Activated T-helper 2 cell treated with anti-CD3 and anti-CD28 coated beads, Interferon-gamma antibody, Interleukin-2, Interleukin-4, amounts not matched to agents 10 μg/mL and 5 μg/mL and 100 μg/mL, durations not matched to agents 14 hours and 24 hours and 36 hours (primary cell): ENCODE measurements at places on chromosomes 16 and 17. TPM values are rescaled to one million over a fixed set of nuclear protein-coding genes. Genes with fewer than 3 reads are reported as not detected.

Gene MYLK3
- total RNA-seq = 0.25 and 0.32 TPM in 2 replicates

Gene CRYBA1
- not detected in 2 replicates for total RNA-seq

Gene KREMEN2
- 0.09 TPM in 1 of 2 replicates, not detected in the other for total RNA-seq

- DNase-seq = no peak
- H3K27ac ChIP-seq = no peak overlapping the region
- H3K4me3 ChIP-seq = no peak overlapping the region
- no peaks in the 10 kb centered on the region for H3K4me1 ChIP-seq
These were observed 8.1 kb upstream of the EFCAB13 start for GRCh38 chr17:47315451-47316266.

GRCh38 chr17:51647826-51648225 lies 387.5 kb downstream of the UTP18 start:
- H3K27ac ChIP-seq = no peak overlapping the region
- no peaks in the 10 kb centered on the region for H3K4me1 ChIP-seq
- H3K36me3 ChIP-seq = no peaks in the 10 kb centered on the region
- DNase-seq = no peak
- no peak overlapping the region for H3K4me3 ChIP-seq
- no peaks in the 10 kb centered on the region for H3K27me3 ChIP-seq

DNA sequence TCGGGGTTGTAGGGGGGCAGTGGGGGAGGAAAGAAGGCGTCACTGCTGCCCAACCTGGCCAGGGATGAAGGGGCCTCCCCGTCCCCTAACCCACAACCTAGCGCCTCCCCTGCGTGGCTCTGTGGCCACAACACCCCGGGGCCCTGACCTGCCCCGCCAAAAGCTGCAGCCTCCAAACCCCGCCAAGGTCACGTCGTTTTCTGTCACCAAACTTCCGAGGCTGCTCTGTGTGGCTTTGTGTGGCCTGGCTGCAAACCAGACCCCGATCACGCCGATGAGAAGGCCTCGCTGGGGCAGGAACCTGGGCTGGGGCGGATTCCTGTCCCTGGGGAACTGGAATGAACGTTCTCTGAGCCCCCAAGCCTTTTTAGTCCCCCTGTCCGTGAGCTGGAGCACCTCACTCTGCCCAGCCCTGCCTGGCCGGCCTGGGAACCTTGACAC lies 30.5 kb upstream of the CIBAR2 start:
- H3K36me3 ChIP-seq = no peaks in the 10 kb centered on the region
- no peaks in the 10 kb centered on the region for H3K4me1 ChIP-seq
- DNase-seq = no peak
- peaks cover 15% of the 10 kb centered on the region for H3K27me3 ChIP-seq
- no peak overlapping the region for H3K4me3 ChIP-seq

DNA sequence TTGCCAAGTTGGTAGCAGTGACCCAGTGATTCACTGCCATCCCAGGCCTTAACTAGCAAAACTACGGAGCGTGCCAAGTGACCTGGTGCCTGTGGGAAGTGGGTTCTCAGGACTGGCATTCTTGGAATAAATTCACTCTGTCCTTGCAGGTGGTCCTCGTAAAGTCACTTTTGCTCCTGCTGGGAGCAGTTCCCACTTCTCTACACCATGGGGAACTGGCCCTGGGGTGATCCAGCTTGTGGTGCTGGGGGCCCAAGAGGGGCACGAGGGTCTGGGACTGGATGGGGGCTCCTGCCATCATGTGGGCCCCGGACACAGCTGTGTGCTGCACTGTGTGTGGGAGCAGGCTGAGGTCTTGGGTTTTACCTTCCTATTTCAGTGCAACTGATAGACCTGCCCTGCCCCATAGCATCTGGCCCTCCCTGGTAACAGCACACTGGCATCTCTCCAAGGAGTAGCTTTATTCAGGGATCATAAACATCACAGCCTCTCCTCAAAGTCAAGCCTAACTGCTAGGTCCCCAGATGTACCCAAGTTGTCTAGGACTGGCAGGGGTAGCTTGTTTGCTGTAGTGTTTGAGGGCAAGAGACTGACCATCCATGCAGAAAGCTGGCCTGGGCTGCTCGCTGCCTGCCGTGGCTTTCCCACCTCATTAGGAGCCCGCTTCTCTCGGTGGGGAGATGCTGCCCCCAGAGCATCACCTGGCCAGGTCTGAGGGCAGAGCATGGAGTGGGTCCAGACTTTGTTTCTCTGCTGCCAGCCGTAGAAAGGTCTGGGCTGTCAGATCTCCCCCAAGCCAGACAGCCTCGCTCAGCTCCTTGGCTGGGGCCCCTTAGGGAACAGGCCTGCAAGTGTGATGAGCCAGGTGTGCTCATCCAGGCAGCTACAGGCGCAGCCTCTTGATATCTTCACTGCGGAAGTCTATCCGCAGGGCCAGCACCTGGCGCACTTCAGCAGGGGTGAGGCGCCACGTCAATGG lies 26.0 kb downstream of the FCSK start:
- no peaks in the 10 kb centered on the region for H3K27me3 ChIP-seq
- peaks cover 32% of the 10 kb centered on the region for H3K36me3 ChIP-seq
- H3K4me3 ChIP-seq = no peak overlapping the region
- DNase-seq = no peak
- H3K4me1 ChIP-seq = peaks cover 18% of the 10 kb centered on the region

DNA sequence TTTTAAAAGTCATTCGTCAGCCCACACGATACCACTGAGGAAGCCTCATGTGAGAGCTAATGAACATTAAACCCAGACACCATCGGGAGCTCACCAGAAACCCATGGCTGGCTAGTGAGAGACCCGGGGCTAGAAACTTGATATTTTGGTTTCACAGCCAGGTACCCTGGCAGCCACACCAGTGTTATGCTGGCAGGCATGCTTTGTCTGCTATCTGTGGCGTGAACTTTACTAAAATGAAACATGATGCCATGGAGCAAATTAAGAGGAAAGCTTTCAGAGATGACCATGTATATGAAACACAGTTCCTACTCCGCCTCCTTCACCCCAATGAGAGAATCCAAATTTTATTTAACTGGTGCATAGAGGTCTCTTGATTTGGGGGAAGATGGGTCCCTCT lies 291.2 kb downstream of the IRX3 start:
- H3K4me1 ChIP-seq = peaks cover 11% of the 10 kb centered on the region
- H3K4me3 ChIP-seq = no peak overlapping the region
- no peak for DNase-seq
- H3K27ac ChIP-seq = no peak overlapping the region
- no peaks in the 10 kb centered on the region for H3K27me3 ChIP-seq
- peaks cover 2% of the 10 kb centered on the region for H3K36me3 ChIP-seq

- H3K4me1 ChIP-seq = no peaks in the 10 kb centered on the region
- no peaks in the 10 kb centered on the region for H3K36me3 ChIP-seq
- DNase-seq = no peak
- H3K27ac ChIP-seq = no peak overlapping the region
These were observed 546.0 kb upstream of the PSMD7 start for GRCh38 chr16:73750639-73751038.

DNA sequence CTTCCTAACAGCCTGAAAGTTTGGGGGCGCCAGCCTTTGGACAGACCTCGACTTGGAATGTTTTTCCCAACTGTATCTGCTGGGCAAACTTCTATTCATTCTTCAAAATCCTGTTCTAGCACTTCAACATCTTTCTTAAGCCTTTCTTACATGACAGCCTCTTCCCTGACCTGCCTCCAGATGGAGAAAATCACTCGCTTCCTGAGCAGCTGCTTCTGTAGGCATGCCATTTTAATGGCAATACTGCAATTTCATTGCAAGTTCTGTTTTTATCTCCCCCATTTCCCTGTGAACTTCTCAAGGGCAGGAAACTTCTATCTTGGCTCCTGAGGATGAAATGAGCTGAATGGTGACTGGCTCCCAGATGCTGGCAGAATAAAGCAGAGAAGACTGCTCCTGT lies 128.8 kb upstream of the ASIC2 start:
- H3K27ac ChIP-seq = no peak overlapping the region
- no peaks in the 10 kb centered on the region for H3K27me3 ChIP-seq
- no peak overlapping the region for H3K4me3 ChIP-seq
- no peak for DNase-seq

DNA sequence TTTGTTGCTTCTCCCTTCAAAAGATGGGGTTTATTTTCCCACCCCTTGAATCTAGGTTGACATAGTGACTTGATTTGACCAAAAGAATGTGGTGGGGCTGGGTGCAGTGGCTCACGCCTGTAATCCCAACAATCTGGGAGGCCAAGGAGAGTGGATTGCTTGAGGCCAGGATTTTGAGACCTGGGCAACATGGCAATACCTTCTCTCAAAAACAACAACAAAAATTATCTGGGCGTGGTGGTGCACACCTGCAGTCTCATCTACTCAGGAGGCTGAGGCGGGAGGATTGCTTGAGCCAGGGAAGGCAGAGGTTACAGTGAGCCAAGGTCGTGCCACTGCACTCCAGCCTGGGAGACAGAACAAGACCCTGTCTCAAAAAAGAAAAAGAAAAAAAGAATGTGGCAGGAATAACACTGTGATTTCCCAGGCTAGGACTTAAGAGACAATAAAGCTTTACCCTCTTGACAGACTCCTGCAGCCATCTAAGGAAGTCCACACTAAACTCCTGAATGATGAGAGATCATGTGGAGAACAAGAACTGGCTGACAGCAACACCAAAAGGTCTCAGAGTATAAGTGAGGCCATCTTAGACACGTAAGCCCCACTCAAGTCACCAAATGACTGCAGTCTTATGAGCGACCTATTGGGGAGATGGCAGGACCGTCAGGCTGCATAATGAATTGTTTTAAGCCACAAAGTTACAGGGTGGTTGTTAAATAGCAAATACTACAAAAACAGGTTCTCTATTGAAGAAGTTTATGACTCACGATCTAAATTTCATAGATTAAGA lies 37.0 kb downstream of the FBXL20 start:
- H3K4me3 ChIP-seq = no peak overlapping the region
- H3K27me3 ChIP-seq = no peaks in the 10 kb centered on the region
- no peak overlapping the region for H3K27ac ChIP-seq
- no peaks in the 10 kb centered on the region for H3K36me3 ChIP-seq

GRCh38 chr16:28494121-28494851 lies at the start of gene APOBR:
Gene APOBR, plus strand, starts transcription at chr16:28494643. Its CDS starts 39 bp downstream, at chr16:28494682.
- H3K4me1 ChIP-seq = peaks cover 39% of the 10 kb centered on the region
- H3K27ac ChIP-seq = peak within 1 kb of the TSS; percentile 99
- DNase-seq = peak; percentile 87
- peak within 1 kb of the TSS; percentile 76 for H3K4me3 ChIP-seq
- H3K27me3 ChIP-seq = no peaks in the 10 kb centered on the region

- H3K27ac ChIP-seq = peak overlapping the region; percentile 21
- DNase-seq = no peak
- no peak overlapping the region for H3K4me3 ChIP-seq
These were observed 7.0 kb downstream of the DOC2A start for GRCh38 chr16:30003670-30004423.

DNA sequence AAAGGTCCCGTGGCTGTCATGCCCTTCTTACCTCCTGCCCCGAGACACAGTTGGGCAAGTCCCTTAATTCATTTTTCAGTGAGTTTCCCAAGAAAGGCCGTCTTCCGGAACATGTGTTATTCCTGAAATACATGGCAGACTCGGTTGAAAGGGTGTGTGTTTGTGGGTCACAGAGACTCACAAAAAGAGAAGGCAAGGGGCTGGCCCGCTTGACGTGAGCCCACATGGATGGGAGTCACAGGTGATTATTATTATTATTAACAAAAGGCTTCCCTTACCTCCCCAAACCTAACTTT lies 34.1 kb upstream of the CCR7 start:
- H3K27ac ChIP-seq = peak overlapping the region; percentile 89
- H3K27me3 ChIP-seq = no peaks in the 10 kb centered on the region
- H3K36me3 ChIP-seq = peaks cover 23% of the 10 kb centered on the region
- peak overlapping the region; percentile 54 for H3K4me3 ChIP-seq
- no peak for DNase-seq
- H3K4me1 ChIP-seq = peaks cover 87% of the 10 kb centered on the region
